ENCODE measurements at places on chromosomes 12 and 14.

- no peak for DNase-seq
Observed at GRCh38 chr12:91882910-91883309, 262.7 kb downstream of the BTG1 start.

- DNase-seq, result peak; percentile 7
Observed at GRCh38 chr12:13661005-13661887, 320.2 kb downstream of the GRIN2B start.

DNA sequence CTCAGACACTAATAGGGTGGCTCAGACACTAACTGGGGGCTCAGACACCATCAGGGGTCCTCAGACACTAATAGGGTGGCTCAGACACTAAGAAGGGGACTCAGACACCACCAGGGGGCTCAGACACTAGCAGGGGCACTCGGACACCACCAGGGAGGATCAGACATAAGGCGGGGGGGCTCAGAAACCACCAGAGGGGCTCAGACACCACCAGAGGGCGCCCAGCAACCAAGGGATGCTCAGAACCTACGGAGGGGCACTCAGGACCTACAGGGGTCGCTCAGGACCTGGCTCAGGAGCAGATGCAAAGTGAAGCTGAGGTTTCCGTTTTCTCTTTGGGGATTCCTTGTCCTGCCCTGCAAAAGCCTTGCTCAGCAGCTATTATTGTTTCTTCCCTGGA lies 448.5 kb downstream of the TMEM121 start:
- no peak for DNase-seq

GRCh38 chr14:50667684-50667995 lies 466 bp downstream of the SAV1 start:
- DNase-seq, result no peak

GRCh38 chr14:20798318-20798717 lies 4.3 kb downstream of the RNASE1 start:
- no peak for DNase-seq

GRCh38 chr12:55664826-55665225 lies 28.1 kb downstream of the OR10P1 start:
- no peak for DNase-seq

DNA sequence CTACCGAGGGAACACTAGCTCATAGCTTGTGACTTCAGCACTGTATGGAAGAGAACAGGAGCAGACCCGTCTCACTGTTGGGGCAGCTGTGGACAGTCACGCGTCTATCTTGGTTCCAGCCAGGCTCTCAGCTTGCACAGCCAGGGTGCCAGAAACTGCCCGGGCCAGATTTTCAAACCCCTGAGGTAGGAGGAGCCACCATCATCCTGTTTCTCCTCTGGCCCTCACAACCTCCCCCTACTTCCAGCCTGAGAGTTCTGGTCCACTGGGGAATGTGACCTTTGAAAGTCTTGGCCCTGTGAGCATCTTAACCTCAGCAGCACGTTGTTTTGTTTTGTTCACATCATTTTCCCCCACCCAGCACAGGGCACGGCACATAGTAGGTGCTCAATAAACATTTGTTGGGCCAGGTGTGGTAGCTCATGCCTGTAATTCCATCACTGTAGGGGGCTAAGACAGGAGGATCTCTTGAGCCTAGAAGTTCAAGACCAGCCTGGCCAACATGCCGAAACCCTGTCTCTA lies 50.4 kb downstream of the PSMA6 start:
- DNase-seq, result no peak

GRCh38 chr12:25970916-25971653 lies 12.6 kb downstream of the RASSF8 start:
- DNase-seq, result no peak

DNA sequence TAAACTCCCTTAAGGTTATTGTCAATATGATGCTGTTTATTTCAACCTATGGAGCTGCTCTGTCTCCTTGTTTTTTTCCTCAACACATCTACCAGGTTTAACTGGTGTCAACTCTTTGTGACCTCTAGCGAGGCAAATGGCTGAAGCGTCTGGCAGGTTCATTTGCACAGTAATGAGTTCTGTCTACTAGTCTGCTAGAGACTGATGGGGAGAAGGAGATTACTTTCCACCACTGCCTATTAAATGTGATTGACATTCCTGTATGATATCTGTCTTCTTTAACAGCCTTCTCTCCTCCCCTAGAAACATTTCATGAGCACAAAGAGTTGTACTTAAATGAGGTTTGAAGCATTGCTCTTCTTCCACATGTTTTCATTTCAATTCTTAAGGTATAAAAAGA lies 253.7 kb downstream of the SLC6A15 start:
- DNase-seq, result no peak

DNA sequence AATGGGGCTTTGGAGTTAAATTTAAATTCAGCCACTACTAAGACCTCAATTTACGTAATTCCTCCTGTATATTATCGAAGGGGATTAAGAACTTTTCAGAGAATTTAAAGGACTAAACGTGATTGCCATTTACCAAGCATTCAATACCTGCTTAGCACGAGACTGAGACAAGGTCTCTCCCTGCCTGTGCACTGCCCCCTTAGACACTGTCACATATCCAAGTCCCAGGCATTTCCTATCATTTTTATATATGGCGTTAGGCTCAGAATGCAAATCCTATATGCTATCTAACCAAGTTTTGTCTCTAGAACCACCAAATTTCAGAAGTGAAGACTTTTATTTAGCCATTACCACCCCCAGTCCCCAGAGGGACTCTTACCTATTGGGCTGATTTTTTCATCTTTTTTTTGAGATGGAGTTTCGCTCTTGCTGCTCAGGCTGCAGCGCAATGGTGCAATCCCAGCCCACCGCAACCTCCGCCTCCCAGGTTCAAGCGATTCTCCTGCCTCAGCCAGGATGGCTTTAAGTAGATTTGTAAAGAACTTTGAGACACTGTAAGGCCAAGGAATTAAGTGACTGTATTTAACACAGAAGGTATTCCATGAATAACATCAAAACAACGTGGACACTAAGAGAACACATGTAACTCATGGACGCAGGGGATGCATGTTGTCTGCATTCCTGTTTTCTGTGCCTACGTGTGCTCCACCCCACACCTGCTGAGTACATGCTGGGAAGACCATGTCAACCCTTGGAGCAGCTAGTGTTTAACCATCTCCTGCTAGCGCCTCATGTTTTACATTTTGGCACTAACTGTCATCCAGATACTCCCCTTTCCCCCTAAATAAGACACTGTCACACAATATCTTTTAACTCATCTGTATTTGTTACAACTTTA lies 6.4 kb downstream of the HSP90AA1 start:
- DNase-seq, result no peak

DNA sequence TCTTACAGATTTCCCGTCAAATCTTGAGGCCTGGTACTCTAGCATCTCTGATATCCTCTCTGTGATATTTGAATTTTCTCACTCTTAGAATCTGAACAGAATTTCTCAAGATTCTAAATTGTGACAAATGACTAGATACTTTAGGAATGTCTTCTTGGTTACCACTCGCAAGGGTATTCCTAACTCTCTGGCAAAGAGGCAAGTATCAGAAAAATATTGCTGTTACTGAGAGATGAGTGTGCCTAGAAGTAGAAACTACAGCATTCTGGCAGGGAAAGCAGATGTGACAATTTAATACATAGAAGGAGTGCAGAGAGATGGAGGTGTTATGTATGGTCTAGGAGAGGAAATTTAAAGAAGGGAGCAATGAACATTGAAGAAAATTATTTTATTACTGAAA lies 467.8 kb downstream of the LRIG3 start:
- DNase-seq, result no peak

DNA sequence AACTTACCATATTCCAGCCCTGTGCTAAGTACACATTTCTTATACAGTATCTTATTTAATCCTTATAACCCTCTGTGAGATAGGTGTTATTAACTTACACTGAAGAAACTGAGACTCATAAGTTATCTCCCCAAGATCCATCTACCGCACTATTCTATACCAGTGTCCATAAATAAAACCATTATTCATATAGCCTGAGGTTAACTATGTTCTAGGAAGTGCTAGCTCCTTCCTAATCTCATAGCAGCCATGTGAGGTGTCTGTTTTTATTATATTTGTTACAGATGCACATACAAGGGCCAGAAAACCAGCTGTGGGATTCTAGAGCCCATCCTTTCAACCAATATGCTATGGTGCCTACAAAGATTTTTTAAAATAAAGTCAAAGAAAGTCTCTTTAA lies 100.3 kb upstream of the RAP1B start:
- no peak for DNase-seq

GRCh38 chr14:72845196-72845595 lies 48.7 kb downstream of the DPF3 start:
- DNase-seq, result no peak

DNA sequence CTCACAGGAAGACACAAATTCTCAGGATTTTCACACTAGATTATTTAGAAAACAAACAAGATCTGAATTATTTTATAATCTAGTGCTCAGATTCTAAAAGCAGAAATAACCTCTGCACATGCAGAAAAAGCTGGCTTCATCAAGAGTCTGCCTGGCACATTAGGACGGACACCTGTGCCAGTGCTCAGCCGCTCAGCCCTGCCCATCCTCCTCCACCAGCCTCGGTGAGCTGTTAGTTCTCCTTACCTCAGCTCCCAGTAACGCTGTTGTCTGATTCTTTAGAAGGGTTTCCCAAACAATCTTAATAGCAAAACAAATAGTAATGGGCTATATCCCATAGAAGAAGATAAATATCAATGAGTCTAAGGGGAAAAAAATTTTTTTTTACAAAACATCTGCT lies 27.7 kb downstream of the DUSP16 start:
- DNase-seq, result no peak

- DNase-seq, result no peak
Observed at GRCh38 chr12:54285150-54286041, 4.9 kb downstream of the HNRNPA1 start.

GRCh38 chr14:79417961-79418360 lies 793.3 kb downstream of the DIO2 start:
- no peak for DNase-seq

DNA sequence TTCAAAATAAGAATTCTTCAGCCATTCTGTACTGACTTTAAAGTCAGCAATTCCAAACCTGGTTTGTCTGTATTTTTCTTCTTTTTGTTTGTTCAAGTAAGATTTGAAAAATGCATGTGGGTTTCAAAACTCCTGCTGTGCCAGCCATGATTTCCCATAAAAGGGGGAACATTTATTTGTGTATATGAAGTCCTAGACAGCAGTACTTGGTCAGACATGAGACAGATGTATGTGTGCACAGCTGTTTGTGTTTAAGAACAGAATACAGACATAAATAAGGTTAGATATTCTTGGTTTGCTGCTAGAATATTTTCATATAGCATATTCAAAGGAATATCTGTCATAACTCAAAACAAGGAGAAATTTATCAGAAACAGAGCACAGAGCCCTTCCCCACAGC lies 236.0 kb downstream of the ADAMTS20 start:
- no peak for DNase-seq

- no peak for DNase-seq
Observed at GRCh38 chr14:22850944-22851764, 14.8 kb downstream of the MMP14 start.

DNA sequence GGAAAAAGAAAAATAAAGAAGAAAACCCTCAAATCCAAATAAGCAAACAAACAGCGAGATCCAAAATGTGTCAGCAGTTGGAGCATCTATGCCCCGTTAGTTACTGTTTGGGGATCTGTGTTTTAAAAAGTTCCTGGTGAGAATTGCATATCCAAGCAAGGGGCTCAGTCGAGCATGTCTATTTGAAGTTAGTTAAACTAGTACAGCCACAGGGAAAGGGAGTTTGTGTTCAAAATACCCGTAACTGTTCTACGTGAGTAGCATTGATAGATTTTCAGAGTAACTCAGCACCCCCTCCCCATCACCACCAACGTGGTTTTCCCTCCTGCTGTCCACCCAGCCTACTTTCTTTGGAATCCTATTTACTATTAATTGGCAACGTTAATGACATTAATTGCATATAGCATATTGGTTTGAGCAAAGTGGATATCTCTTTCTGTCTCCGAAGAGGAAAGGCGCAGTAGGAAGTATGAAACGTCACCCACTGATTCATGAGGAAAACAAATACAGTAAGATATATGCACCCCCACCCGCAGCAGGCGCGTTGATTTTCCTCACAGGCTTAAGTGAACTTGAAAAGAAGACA lies 1.5 kb downstream of the NPAS3 start:
- no peak for DNase-seq

DNA sequence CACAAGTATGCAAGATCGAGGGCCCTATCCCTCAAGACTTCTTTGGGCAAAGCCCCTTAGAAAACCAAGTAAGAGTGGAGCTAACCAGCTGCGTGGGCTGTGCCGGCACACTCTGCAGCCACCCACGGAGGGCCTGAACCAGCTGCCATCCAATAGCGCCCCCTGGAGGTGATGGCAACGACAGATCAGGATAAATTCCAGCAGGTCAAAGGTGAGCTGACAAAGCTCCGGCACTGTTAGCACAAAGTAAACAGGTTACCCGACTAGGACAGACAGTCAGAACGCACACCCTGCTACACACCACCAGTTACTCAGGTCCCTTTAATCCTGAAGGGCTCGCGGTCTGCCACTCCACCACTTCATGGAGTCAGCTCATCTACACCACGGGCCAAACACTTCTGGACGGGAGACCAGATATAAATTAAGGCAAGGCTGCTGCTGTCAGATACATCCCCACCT lies 4.9 kb downstream of the ZBTB39 start:
- DNase-seq, result no peak

- DNase-seq, result peak; percentile 27
Observed at GRCh38 chr12:51421266-51421884, 3.3 kb upstream of the SLC4A8 start.

- no peak for DNase-seq
Observed at GRCh38 chr14:45359746-45360145, 106.7 kb upstream of the MIS18BP1 start.

DNA sequence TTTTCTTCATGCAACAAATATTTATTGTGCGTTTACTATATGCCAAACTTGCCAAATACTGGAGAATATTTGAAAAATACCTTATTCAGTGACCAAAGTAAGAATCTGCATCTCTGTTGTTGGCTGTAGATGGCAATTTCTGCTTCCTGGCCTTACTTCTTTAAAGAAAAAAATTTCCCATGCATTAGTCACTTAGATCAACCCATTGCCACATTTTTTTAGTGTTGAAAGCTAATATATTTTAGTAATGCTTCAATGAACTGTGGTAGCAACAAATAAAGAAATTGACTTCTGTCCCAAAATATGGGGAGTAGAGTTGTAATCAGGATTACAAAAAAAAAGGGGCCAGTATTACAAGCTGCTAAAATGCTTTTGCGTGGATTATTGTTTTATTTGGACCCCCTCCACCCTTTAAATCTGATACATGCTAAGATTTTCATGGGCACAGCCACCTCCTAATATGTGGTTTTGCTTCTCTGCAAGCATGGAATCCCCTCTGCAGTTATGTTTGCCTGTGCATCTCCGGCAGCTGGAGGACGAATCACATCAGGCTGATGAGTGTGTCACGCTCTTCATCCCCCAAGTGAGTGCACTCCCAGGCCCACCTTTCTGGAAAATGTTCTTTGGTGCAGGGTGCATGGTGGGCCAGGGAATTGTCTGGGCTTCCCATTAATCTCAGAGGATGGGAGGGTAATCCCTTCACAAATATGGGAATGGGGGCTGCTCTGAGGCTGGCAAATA lies 38.1 kb upstream of the PTCSC3 start:
- DNase-seq, result no peak

- DNase-seq, result no peak
Observed at GRCh38 chr14:58662759-58663158, 25.0 kb downstream of the DACT1 start.
